GM13977 (cell line): ENCODE measurements at places on chromosomes 2 and 18.

- DNase-seq, result no peak
Observed at GRCh38 chr2:70630761-70631160, 77.1 kb upstream of the TGFA start.

- DNase-seq, result no peak
Observed at GRCh38 chr2:96154506-96155380, 9.5 kb upstream of the DUSP2 start.

GRCh38 chr2:138087751-138088593 is 123.7 kb downstream of the HNMT start:
- no peak for DNase-seq

GRCh38 chr18:41266616-41267015 is 688.4 kb upstream of the PIK3C3 start:
- DNase-seq, result no peak

GRCh38 chr2:95350774-95351597 is 51.5 kb upstream of the FAHD2A start:
- DNase-seq, result no peak

GRCh38 chr2:118167026-118167425 is 78.8 kb downstream of the INSIG2 start:
- no peak for DNase-seq

DNA sequence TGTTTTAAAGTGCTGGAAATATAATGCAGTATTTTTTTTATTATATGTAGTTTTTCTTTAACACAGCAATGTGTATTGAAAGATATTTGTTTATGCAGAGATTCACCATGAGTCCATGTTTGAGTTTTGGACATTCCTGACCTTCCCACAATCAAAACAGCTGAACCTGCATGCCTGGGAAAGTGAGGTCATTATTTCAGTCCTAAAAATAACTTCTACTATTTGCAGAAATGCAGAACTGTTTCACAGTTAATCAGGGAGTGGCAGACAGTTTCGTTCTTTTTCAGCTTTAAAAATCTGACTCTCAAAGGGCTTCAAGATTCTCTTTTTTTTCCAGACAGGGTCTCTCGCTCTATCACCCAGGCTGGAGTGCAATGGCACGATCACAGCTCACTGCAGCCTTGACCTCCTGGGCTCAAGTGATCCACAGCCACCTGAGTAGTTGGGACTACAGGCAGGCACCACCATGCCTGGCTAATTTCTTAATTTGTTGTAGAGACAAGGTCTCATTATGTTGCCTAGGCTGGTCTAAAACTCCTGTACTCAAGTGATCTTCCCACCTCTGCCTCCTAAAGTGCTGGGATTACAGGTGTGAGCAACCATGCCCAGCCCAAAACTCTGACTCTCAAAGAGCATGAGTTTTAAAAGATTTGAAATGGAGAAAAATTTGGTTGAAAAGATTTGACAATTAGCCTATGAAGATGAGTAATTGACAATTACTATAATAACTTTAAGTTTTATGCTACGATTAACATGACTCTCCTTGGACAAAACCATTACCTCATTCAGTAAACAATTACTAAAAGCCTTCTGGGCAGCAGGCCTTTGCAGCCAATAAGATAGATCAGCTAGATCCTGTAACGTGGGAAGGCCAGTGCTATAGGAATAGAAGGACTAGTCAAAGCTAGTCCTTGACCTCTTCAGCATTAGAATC is 5.0 kb upstream of the MYL12B start:
- no peak for DNase-seq

DNA sequence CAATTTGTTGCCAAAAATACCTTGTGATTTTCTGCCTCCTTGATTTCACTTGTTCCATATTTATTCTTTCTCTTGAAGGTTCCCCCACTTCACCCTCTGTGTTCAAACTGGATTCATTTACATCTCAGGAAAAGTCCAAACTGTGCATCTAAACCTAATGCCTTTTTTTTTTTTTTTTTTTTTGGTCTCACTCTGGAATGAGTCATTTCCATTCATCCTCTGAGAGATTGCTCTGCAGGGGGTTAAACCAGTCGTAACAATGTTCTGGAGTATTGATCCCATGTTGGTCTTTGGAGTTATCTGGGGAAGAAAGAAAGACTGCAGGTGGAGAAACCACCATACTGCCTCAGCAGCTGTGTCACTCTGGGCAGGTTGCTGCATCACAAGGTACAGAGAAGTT is 119.7 kb downstream of the TACR1 start:
- DNase-seq, result no peak
